ENCODE measurements at places on chromosomes 5 and 9. TPM values are rescaled to one million over a fixed set of nuclear protein-coding genes. Genes with fewer than 3 reads are reported as not detected.

- no peak for DNase-seq
These were observed 71.8 kb upstream of the TAF11L2 start for GRCh38 chr5:17426104-17426749.

DNA sequence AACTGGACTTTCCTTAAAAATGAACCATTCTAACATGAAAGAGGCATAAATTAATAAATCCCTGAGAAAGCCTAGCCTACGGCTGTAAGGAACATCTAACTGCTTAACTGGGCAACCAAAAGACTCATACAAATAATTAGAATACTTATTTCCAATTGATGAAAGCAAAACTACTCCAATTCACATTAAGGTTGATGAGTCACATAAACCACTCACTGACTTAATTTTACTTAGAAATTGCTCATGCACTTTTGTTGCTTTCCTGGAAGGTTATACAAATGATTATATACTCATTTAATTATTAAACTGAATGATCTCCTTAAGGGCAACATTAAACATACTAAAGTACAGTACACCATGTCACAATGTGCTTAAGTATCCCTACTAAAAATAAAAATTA, 101.9 kb downstream of the NFIB start:
- DNase-seq: no peak

DNA sequence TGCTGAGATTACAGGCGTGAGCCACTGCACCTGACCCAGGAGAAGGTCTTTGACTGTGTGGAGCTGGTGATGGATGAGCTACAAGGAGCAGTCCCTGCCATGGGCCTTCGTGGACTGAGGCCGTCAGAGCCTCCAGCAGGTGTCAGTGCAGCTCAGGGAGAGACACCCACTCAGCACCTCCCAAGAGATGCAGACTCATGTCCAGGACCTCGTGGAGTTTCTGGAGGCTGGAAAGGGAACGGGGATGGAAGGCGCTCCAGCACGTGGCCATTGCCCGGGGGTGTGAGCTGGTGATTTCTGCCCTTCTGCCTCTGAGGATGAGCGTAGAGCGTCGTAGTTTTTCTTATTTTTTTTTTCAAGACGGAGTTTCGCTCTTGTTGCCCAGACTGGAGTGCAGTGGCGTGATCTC, 9.5 kb downstream of the TOR4A start:
- no peak for DNase-seq

DNA sequence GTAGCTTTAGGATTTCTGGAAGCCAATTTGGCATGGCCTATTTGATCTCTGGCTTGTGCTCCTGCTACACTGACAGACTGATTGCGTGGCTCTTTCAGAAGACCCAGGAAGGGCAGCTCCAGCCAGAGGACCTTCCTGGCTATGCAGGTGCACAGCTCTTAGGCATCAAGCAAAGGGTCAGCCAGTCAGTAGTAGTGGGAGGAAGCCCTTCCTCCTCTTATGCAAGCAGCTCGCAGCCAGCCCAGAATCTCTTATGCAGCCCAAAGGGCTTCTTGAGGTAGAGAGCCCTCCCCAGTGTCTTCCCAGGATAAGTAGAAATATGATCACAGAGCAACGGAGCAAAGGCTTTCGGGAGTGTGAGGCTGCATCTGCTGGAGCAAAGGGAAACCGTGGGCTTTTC, 43.2 kb downstream of the SLC36A1 start:
- DNase-seq: no peak

- no peak for DNase-seq
These were observed 35.0 kb downstream of the ITK start for GRCh38 chr5:157215514-157216167.

PCDHGC4 gene
- 5.3 TPM for total RNA-seq

GRCh38 chr9:20303996-20304395, 318.3 kb downstream of the MLLT3 start:
- no peak for DNase-seq

- no peak for DNase-seq
These were observed 242.5 kb downstream of the MLLT3 start for GRCh38 chr9:20379804-20380225.

DNA sequence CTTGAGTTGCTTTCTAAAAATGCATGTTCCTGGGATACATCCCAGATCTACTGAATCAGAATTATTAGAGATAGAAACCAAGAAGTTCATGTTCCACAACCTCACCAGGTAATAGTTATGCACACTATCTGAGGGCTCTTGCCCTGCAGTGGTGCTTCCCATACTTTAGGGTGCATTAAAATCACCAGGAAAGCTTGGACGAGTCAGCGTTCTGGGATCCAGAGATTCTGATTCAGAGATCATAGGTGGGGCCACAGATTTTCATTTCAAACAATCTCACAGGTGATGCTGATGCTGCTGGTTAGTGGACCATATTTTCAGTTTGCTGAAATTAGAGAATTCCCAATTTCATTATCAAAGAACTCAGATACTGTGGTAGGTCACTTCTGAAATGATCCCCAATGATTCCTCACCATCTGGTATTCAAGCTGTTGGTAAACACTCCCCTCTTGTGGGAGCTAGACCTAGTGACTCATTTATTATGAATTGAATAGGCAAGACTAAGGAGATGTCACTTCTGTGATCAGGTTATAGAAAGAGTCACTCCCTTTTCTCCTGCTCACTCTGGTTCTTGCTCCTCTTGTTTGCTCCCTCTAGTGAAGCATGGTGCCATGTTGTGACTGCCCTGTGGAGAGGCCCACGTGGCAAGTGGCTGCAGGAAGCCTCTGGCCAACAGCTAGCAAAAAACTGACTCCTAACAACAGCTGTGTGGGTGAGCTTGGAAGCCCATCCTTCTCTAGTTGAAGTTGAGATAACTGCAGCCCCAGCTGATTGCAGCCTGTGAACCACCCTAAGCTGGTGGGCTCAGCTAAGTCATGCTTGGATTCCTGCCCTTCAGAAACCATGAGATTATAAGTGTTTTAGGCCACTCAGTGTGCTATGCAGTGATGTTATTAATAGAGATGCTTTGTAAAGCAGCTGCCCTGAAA, 59.8 kb downstream of the SH3TC2 start:
- no peak for DNase-seq

EIF4EBP3 gene
- total RNA-seq: 1.3 TPM

DNA sequence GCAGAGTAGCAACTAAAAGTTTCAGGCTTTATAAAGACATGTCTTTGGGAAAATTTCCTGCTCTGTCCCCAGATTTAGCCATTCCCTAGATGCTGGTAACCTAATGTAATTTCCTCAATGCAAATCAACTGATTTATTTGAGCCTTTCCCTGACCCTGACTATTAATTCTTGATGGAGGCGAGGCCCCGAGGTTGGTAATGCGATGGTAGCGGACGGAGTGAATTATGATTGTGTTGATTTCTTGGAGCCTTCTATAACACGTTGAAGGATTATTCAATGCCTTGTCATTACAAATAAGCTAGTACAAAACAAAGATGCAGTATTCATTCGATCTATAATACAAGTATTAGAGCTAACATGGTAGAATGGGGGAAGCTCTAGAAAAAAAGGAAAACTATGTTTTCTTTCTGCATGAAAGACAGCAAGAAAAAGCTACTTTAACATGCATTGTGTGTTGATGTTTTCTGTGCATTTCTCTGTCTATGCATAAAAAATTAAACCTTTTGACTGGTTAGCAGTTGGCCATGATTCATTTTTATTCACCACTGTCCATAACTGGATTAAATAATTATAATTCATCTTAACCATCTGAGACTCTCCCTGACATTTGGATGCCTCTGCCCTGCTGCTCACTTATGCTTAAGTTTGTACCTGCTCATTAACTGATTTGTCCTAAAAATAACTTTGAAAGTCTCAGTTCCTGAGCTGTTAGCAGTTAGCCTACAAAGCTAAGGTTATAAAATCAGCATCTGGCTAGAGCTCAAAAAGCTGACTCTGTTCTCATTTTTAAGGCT, 490.2 kb upstream of the NUDT12 start:
- DNase-seq: no peak

CCDC180 gene
- 16.1 TPM for total RNA-seq
